ENCODE measurements at places on chromosomes 16 and 17. TPM values are rescaled to one million over a fixed set of nuclear protein-coding genes. Genes with fewer than 3 reads are reported as not detected.
A peak's percentile ranks its signal among the peaks of the same experiment; 100 is the strongest.

The CLEC18C gene
- not detected for total RNA-seq

DNA sequence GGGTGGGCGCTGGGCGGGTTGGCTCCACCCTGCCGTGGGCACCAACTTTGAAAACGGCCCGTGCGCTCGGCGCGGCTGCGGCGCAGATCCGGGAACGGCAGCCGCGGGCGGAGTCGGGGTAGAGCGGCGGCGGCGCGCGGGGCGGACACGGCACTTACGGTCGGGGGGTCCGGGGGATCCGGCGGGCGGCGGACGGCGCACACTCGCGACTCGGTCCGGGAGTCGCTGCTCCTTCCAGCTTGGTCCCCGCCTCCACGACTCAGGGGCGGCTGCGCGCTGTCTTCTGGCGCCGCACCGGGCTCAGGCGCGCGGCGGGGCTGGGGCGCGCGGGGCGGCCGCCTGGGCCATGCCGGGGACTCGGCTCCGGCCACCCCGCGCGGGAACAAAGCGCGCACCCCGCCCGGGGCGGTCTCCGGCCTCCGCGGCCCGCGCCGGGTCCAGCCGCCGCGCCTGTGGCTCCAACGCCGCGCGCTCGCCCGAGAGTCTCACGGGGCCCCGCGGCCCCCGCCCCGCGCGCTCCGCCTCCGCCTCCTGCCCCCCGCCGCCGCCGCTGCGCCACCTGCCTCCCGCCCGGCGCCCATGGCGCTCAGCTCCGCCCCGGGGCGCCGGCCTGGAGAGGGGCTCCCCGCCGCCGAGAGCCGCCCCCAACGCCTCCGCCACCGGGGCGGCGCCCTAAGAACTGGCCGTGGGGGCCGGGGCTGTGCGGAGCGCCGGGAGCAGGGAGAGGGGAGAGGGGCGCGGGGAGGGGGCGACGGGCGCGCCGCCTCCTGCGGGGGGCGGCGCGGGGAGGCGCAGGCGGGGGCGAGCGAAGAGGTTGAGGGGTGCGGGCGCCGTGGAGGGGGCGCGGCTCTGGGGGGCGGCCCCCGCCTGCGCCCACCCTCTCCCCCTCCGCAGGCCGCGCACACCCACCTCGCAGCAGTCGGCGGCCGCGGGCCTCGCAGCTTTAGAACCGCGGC is 35.9 kb downstream of the CBFA2T3 start:
- no peak overlapping the region for H3K27ac ChIP-seq
- no peaks in the 10 kb centered on the region for H3K36me3 ChIP-seq
- H3K4me3 ChIP-seq, result no peak overlapping the region
- no peaks in the 10 kb centered on the region for H3K4me1 ChIP-seq

- H3K27ac ChIP-seq, result no peak overlapping the region
- no peaks in the 10 kb centered on the region for H3K36me3 ChIP-seq
- no peak for DNase-seq
- no peaks in the 10 kb centered on the region for H3K27me3 ChIP-seq
- H3K4me1 ChIP-seq, result no peaks in the 10 kb centered on the region
Measured at GRCh38 chr16:57748596-57748995, 13.0 kb downstream of the KATNB1 start.

DNA sequence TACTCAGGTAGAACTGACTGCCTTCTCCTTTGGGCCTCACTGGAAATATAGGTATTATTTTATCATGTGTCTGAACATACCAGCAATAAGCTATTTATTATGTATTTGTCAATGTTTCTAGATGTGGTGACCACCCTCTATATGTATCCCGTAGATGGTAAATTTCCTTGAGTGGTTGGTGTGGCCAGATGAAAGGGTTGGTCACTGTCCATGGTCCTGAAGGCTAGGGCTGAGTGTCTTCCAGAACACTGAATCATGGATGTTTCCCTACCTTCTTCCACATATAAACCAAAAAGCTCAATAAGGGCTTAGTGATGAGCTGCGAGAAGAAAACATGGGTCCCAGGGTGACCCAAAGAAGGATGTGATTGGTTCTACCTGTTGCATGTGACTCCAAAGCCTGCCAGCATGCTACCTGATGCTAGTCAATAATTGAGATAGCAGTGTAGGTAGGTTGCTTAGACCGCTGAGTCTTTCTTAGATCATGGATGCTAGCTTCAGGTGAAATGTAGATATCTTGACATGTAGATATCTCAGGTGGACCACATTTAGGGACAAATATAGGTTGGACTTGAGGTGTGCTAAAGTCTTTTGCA is 150.3 kb downstream of the ASIC2 start:
- no peaks in the 10 kb centered on the region for H3K4me1 ChIP-seq
- peaks cover 11% of the 10 kb centered on the region for H3K27me3 ChIP-seq
- no peak overlapping the region for H3K27ac ChIP-seq
- DNase-seq, result peak; percentile 12
- H3K4me3 ChIP-seq, result no peak overlapping the region

- peaks cover 72% of the 10 kb centered on the region for H3K4me1 ChIP-seq
- H3K4me3 ChIP-seq, result no peak overlapping the region
- DNase-seq, result peak; percentile 57
Measured at GRCh38 chr17:29624586-29624985, 1.9 kb upstream of the CORO6 start.

GRCh38 chr17:77126519-77126918 is 14.2 kb upstream of the SEC14L1 start:
- H3K27ac ChIP-seq, result no peak overlapping the region
- peaks cover 36% of the 10 kb centered on the region for H3K4me1 ChIP-seq
- H3K36me3 ChIP-seq, result no peaks in the 10 kb centered on the region
- H3K27me3 ChIP-seq, result no peaks in the 10 kb centered on the region

- H3K36me3 ChIP-seq, result no peaks in the 10 kb centered on the region
- DNase-seq, result no peak
- H3K4me1 ChIP-seq, result no peaks in the 10 kb centered on the region
- no peak overlapping the region for H3K27ac ChIP-seq
Measured at GRCh38 chr17:69857412-69857835, 217.6 kb upstream of the KCNJ16 start.

The ASPHD1 gene
- total RNA-seq, result 1.9 TPM

All from activated CD4-positive, alpha-beta memory T cell treated with anti-CD3 and anti-CD28 coated beads for 36 hours (primary cell).